ENCODE measurements at places on chromosomes 13 and 19.

- DNase-seq: no peak
Measured at GRCh38 chr19:47152205-47152604, 21.6 kb downstream of the SAE1 start.

DNA sequence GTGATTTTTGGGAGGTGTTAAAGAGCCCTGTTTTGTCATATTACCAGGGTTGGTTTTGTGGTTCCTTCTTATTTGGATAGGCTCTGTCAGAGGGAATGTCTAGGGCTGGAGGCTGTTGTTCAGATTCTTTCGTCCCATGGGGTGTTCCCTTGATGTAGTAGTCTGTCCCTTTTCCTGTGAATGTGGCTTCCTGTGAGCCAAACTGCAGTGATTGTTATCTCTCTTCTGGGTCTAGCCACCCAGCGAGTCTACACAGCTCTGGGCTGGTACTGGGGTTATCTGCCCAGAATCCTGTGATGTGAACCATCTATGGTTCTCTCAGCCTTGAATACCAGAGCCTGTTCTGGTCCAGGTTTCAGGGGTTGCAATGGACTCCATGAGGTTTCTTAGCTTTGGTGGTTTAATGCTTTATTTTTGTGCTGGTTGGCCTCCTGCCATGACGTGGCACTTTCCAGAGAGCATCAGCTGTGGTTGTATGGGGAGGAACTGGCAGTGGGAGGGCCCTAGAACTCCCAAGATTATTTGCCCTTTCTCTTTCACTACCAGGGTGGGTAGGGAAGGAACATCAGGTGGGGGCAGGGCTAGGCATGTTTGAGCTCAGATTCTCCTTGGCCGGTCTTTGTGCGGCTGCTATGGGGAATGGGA lies 78.8 kb downstream of the SPRY2 start:
- DNase-seq: no peak

DNA sequence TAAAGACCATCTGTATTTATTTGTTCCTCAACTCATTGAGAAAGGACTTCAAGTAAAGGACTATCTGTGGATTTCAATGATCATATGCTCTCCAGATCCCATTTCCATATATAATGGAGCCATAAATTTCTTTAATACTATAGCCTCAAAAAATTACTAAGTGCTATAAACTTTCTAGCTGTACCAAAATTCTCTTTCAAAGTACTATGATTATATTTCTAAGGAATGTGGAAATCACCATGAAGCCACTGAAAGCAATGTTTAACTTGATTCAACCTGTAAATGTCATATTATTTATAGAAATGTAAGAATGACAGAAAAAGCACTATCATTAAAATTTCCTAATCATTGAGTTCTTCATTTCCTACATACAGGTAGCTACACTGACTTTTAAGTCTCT lies 20.7 kb downstream of the TBC1D4 start:
- no peak for DNase-seq

- no peak for DNase-seq
Measured at GRCh38 chr13:113650275-113650674, 7.7 kb downstream of the ATP4B start.

DNA sequence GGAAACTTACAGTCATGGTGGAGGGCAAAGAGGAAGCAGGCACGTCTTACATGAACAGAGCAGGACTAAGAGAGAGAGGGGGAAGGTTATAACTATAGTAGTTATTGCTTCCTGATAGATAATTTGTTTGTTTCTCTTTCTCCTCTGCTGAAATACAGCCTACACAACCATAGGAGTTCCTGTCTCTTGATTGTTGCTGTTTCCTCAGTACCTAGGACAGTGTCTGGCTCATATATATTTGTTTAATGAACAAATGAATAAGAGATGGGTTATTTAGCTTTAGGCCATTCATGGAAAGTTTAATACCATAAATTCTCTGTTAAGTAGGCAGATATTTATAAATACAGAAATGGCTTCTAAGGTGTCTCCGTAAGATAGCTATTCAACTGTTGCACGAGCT lies 95.2 kb downstream of the PCCA start:
- DNase-seq: no peak

DNA sequence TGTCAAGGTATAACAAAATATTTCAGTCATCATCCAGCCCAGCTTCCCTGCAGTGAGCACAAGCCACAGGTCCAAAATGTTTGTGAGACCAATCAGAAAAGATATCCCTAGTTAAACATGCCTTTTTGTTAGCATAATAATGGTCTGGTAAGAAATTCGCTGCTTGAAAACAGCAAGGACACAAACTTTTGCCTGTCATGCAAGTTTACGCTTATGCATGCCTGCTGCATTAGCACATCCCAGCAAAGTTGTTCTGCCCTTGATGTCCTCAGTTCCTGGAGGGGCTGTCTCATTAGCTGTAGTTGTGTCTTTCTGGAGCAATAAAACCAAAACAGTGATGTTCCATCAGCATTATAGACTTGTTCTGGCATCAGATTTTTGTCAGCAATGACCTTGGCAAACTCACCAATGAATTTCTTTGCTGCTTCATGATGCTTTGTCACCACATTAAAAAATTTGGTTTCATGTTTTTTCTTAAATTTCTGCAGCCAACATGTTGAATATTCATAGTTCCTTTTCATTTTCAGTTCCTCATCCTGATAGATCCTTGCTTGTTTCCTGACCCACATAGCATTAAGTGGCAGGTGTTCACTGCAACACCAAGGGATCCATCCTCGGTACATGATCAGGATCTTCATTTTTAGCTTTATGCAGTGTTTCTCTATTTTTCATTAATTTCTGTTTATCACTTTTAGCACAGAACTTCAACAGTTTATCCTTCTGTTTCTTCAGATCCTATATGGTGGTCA lies 72.0 kb upstream of the GPR183 start:
- no peak for DNase-seq

GRCh38 chr13:113537909-113538688 lies 46.5 kb upstream of the TFDP1 start:
- no peak for DNase-seq

- DNase-seq: no peak
Measured at GRCh38 chr13:28495538-28496187, 735 bp upstream of the FLT1 start.

DNA sequence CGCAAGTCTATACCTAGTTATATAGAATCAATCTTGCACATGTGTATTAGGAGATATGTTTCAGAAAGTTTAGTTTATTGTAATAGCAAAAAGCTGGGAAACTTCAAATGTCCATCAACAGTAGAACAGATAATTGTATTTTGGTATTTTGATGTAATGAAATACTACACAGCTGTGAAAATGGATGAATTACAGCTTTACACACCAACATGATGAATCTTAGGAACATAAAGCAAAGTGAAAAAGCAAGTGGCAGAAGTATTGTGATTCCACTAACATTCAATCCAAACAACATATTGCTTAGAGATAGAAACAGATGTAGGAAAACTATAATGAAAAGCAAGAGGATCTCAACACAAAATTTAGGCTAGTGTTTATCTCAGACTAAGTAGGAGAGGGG lies 72.5 kb downstream of the RUBCNL start:
- DNase-seq: no peak

DNA sequence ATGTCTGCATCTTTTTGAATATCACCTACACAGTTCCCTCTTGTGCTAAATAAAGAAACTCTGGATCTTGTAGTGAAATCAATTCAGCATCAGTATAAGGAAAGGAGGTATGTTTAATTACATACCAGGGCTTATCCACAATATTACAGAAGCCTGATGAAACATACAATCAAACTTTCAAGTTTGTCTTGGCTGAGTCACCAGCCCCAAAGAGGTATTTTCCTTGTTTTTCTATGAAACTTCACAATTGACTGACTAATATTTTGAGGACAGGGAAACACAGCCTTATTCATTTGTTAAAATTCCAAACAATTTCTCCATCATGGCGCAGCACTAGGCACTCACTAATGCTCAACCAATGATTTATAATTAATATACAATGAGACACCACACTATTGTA lies 952.4 kb downstream of the PCDH17 start:
- DNase-seq: no peak

All from activated T-helper 1 cell treated with anti-CD3 and anti-CD28 coated beads, Interleukin-2, amount 50 U/mL, for 16 hours (primary cell).